ENCODE measurements at places on chromosomes 2 and 18.

DNA sequence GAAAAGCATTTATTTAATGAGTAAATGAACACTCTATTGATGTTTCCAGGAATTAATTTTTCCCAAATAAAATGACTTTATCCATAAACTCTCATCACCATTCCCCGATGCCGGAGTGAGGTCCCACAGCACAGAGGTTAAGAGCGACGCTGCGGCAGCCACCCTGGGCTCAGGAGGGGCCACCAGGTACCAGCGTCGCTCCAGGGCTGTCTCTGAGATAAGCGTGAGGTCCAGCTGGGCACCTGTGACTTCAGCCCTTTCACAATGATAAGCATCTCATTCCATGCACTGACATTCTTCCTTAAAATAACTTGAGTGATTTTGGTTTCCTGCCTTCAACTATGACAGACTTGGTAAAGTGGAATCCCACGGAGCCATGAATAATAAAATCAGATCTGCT lies 182.1 kb downstream of the TWIST2 start:
- no peak for DNase-seq

GRCh38 chr2:201151127-201151981 lies 31.6 kb upstream of the CASP10 start:
- no peak for DNase-seq

DNA sequence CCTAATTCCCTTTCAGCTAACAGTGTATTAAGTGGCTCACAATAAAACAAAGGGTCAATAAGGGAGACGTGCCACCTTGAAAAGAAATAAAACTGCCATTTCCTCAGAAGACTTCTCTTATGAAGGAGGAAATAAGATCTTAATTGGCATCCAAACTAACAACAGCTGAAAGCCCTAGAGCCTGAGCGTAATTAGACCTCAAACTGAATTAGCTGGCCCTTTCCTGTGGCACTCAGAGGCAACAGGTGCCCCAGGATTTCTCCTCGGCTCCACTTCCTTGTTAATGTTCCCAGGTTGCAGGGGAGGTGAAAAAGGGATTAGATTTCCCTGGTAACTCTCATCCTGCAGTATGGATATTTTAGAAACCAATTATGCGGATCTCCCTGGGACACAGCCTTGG lies 804.3 kb downstream of the DCDC2C start:
- no peak for DNase-seq

DNA sequence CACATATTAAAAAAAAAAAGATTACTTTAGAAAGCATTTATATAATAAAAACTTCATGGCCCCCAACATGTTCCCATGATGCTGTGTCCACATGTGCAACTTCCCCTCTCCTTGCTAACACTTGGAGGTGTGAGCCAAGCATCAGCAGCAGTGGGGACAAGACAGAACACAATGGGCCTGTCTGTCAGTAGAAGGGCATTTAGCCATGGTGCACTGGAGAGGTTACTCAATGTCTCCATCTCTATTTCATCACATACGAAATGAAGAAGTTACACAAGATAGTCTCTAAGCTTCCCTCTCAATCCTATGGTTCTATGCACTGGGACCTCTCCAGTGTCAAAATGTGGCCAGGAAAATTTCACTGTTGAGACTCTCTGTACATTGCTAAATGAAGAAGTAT lies 2.5 kb downstream of the VIT start:
- no peak for DNase-seq

GRCh38 chr18:35408843-35409261 lies 31.7 kb upstream of the ZNF396 start:
- no peak for DNase-seq

DNA sequence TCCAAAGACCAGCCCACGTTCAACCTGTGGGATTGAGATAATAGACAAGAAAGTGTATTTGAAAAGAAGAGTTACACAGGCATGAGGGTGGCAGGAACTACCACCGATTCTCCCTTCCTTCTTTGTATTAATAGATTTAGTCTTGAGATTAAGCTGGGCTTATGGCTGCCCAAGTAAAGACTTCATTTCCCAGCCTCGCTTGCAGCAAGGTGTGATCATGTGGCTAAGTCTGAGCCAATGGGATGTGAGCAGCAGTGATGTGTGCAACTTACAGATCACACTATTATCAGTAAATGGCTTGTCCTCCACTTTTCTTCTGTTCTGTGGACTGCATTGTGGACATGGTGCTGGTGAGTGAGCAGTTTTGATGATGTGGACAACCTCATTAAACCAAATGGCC lies 101.7 kb downstream of the POLR1A start:
- no peak for DNase-seq
